Fibroblast of skin of back (primary cell): ENCODE measurements at places on chromosomes 6 and 20.

GRCh38 chr6:7879579-7879978, 31.0 kb downstream of the TXNDC5 start:
- DNase-seq = no peak

GRCh38 chr20:17762873-17763557, 63.2 kb downstream of the BANF2 start:
- no peak for DNase-seq

DNA sequence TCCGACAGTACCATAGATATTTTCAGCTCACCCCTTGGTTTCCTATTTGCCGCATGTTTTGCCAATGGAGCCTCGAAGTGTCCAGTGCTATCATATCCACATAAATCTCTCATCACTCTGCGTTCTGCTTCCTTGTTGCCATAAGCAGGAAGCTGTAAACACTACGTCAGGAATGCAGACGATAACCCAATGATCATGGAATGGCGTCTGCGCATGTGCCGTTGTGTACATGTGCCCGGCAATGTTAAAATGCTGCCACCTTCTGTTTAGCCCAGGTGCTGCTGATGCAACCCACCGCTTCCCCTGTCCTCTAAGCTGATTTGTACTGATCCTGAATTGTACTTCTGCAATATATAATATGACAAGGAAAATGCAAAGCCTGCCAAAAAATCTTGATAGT, 607.5 kb downstream of the HDGFL1 start:
- no peak for DNase-seq

DNA sequence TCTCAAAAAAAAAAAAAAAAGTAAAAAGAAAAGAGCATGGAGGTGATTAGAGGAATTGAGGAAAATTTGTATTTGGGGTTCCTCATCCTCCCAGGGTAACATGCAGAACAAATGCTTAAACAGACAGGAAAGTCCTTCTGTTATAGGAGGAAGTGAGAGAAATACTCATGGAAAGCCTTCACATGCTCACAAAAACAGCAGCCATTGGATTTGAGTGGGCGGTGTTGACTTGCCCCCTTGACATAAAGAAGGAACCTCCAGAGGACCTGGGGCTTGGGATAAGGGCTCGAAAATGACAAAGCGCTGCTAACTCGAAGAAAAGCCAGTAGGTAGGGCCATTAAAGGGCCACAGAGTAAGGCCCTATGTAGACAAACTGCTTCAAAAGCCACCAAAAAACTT, 17.5 kb upstream of the SAMHD1 start:
- no peak for DNase-seq

- no peak for DNase-seq
Measured at GRCh38 chr6:68059899-68060298, 575.2 kb upstream of the ADGRB3 start.

DNA sequence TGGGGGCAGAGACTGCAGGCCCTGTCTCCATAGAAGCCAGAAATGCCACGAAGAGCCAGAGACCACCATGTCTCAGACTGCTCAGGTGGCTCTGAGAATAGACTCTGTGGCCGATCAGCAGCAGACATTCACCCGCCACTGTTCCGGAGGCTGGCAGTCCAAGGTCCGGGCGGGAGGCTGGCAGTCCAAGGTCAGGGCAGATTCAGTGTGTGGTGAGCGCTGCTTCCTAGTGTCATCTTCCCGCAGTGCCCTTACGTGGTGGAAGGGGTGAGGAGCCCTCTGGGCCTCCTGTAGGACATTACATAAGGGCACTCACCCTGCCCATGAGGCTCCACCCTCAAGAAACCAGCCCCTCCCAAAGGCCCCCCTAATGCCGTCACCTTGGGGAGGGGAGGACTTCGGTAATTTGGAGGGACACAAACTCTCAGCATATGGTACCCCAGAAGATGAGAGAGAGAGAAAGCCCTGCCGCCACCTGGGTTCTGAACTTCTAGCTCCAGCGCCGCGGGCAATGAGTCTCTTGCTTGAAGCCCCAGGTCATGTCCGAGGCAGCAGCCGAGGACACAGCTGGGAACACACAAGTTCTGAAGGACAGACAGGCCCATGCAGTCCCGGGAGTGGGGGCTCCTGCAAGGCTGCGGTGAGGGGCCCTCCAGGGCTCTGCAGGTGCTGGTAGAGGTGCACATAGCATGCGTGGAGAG, 36.4 kb downstream of the DACT2 start:
- no peak for DNase-seq

- DNase-seq = peak; percentile 79
Measured at GRCh38 chr6:146545581-146545980, 1.9 kb downstream of the RAB32 start.

- no peak for DNase-seq
Measured at GRCh38 chr6:148598724-148599123, 148.1 kb upstream of the UST start.

- no peak for DNase-seq
Measured at GRCh38 chr6:79137671-79138070, 59.6 kb upstream of the PHIP start.

DNA sequence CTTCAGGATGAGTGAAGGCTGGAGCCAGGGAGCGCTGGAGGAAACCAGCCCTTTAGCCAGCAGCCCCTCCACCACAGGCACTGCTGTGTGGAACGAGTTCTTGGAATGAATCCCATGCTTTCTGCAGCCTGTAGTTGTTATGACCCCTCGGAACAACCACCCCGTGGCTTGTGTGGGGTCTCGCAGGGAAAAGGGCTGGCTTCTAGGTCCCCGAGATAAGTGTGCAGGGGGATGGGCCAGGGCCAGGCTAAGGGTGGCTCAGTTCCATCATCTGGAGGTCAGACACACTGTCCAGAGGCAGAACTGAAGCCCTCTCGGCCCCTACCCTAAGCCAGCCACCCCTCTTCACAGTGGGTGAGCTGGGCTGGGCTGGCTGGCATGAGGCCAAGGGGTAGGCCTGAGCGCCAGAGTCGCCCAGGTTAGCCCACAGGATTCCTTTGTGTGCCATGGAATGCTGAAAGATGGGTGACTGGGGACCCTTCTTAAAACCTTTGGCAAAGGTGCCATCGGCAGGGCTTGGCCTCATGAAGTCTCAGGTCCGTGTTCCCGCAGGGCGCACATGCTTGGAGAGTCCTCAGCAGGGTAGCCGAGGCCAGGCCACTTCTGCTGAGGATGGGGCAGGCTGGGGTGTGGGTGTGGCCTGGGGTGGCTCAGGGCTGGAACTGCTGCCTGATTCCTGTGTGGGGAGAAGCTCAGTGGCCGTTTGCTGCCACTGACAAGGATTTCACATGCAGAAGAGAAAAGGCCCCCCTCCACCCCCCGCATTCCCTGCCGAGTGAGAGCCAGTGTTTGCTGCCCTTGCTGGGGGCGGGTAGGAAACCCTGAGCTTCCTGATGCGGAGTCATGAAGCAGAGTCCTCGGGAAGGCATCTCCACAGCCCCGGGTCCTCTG, 24.6 kb downstream of the SPATA2 start:
- peak; percentile 33 for DNase-seq

DNA sequence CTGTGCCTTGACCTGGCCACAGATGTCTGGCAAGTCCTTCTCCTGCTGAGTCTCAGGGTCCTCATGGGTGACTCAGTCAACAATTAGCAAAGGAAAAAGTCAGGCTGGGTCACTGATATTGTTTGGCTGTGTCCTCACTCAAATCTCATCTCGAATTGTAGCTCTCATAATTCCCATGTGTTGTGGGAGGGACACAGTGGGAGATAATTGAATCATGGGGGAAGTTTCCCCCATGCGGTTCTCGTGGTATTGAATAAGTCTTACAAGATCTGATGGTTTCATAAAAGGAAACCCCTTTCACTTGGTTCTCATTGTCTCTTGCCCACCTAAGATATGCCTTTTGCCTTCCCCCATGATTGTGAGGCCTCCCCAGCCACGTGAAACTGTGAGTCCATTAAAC, 45.7 kb downstream of the PREX1 start:
- no peak for DNase-seq

GRCh38 chr6:107458672-107459282, 587 bp downstream of the PDSS2 start:
- peak; percentile 9 for DNase-seq

GRCh38 chr6:34032856-34033255, 113.0 kb downstream of the GRM4 start:
- DNase-seq = no peak

DNA sequence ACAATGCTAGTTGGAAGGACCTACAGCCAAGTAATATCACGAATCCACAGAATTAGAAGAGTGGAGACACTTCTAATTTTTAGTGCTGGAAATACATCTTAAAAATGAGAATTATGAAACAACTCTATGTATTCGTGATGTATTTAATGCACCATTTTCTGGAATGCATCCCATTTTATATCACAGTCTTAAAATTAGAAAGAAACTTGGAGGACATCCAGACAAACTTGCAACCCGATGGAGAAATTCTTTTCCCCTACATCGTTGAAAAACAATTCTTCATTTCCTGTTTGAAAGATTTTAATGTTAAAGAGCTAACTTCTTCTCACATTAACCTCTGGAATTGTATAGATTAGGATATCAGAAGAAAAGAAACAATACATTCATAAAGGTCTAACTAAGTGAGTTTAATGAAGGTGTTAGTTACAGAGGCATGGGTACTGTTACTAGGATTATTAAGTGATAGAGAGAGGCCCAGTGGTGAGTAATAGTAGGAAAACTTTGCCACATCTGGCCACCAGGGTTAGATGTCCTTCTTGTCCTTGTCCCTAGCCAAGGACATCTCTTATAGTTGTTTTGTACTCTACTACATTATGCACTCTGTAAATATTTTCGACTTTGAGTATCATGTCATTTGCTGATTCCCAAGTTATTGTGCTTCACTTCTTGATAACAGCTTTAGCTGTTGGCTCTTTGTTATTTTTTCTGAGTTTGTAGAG, 502.4 kb upstream of the PTCHD4 start:
- DNase-seq = no peak

- DNase-seq = no peak
Measured at GRCh38 chr6:7180751-7181150, 73.0 kb downstream of the RREB1 start.

GRCh38 chr6:18498408-18498807, 111.3 kb downstream of the RNF144B start:
- no peak for DNase-seq

DNA sequence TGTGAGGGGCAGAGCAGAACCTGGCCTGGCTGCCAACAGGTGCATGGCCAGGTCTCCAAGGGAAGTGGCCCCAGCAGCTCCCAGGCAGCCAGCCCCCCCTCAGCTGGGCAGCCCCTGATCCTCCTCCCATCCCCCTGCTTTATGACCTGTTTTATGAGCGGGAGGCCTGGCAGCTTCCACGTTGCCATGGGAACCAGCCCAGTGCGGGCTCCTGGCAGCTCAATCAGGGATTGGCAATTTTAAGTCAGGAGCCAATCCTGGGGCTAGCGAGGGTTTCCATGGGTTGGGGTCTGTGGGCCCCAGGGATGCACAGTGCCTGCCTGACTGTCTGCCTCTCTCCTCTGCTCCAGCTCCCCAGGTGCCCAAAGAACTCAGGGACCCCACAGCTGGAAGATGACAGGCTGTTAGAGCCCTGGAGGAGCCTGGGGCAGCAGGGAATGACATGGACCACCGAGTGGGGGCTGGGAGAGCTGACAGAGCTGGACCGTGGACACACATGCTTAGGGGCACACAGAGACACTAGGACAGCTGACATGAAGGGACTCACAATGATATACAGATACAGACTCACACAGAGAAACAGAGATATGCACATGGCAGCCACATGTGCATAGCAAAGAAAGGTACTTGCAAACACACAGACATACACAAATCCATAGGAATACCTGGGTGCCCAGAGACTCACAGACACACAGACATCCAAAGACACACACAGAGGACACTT, 56.5 kb upstream of the SIRPA start:
- no peak for DNase-seq

DNA sequence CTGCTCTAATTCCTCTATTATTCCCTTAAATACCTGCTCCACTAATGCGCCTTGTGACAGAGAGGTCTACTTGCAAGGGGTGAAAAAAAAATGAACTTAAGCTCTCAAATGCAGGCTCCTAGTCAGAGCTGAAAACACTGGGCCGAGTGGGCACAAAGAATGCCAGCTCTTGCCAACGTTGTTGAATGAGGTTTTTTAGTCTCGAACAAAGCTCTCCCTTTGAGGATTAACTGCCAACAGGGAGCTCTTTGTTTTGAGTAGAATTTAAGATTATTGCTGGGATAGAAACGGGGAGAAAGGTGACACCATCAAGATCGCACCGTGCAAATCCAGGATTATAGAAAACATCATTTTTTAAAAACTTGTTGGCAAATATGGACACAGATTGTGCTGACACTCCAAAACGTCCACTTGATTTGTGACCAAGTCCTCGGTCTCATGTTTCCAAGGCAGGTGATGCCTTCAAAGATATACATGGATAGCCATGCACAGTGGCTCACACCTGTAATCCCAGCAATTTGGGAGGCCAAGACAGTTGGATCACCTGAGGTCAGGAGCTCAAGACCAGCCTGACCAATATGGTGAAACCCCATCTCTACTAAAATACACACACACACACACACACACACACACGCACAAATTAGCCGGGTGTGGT, 163.2 kb downstream of the BMP7 start:
- no peak for DNase-seq

DNA sequence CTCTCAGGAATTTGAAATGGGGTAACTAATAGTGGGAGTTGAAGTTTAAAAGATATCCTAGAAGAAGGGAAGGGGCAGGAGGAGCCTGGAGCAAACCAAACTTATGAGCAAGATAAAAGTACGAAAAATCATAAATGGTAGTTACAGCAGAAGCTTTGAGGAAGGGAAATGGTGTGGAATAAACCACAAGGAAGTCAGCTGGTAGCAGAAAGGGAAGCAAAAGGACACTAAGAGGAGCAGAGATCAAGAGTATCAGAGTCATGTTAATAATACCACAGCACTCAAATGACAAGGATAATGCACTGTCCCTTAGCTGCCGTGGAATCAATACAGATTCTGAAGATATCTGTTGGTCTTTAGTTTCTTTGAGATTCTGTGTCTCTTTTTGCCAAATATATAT, 44.9 kb upstream of the CCDC28A start:
- DNase-seq = no peak

DNA sequence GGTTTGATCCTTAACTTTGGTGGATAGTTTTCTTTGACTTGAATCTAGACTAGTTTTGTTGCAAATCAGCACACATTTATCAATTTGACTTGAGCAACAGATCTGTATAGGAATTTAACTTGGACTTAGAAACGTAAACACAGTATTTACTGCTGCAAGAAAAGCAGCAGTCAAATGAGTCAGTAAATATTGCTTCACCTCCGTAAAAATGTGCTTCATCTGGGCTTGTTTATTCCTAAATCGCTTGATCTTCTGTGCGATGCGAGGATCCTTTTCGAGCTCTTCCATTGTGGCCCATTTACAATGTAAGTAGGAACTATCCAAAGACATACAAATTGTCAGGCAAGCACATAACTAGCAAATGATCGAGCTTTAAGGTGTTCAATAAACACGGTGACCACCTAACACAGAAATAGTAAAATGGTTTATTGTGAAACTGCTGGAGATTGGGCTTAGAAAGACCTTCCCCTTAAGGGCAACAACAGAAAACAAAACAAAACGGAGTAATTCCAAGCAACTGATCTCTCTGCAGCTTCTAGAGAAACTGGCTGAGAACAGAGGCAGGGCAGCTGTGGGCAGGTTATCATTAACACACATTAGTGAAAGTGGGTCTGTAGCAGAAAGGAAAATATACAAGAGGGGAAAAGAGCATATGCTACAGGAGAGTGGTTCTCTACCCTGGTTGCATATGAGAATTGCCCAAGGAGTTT, 120.8 kb downstream of the CHD6 start:
- no peak for DNase-seq

GRCh38 chr6:84332139-84333034, 104.9 kb upstream of the CEP162 start:
- DNase-seq = no peak

GRCh38 chr6:135871296-135871695, 19.8 kb downstream of the PDE7B start:
- peak; percentile 79 for DNase-seq

GRCh38 chr6:31734821-31735406, 1.4 kb downstream of the CLIC1 start:
- DNase-seq = peak; percentile 91
